T-helper 22 cell (primary cell): ENCODE measurements at places on chromosomes 4 and X.

GRCh38 chr4:16866974-16867373, 31.5 kb downstream of the LDB2 start:
- DNase-seq, result no peak

DNA sequence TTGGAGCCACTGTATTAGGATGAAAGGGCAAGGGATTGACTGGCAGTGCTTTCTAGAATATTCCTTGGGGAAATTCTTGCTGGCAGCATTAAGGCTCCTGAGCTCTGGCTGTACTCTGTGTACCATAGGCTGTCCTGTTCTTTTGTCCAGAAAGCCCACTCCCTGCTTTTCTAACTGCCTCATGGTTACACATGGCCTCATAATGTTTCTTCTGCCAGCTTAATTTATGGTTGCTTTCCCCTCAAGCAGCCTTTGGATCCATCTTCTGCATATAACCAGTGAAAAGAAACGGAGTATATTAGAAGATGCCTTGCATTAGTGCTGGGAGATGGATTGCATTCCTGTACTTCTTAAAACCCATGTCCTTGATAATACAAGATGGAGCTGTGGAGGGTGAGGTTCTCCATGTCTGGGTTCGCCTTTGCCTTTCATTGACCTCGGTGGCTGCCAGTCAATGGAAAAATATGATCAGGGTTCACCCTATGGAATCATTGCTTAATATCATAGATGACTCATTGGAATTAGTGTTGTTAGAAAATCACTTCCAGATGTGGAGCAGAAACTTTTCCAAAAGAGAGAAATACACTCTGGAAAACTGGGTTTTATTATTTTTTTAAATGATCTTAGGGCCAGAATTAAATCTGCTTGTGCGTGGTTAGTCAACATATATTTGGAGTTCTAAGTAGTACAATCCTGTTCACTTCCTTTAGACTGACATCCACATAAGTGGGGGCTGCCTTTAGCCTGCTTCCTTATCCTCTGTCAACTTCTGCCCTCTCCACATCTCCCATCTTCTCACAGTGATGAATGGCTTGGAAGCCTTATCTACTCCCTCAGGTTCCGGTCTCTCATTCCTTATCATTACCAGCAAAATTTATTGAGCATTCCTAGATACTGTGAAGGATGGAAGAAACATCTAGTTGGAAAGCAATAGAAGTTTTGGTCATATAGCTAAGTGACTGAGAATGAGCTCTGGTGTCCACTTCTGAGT, 24.9 kb downstream of the DOCK11 start:
- DNase-seq, result no peak

DNA sequence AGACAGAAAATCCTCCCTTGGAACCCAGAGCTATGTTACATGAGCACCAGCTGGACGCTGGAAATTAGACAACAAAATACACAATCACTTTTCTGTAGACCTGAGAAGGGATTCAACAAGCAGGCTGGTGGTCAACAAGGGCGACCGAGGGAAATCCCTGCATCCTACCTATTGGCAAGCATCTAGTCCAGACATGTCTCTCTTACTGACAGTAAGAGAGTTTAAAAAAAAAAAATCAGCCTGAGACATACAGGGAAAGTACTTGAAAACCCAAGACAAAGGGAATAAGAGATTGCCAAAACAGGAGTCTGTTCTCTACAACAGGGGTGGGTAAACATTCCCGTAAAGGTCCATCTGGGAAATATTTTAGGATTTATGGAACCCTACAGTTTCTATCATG, 108.0 kb downstream of the KDR start:
- DNase-seq, result no peak

DNA sequence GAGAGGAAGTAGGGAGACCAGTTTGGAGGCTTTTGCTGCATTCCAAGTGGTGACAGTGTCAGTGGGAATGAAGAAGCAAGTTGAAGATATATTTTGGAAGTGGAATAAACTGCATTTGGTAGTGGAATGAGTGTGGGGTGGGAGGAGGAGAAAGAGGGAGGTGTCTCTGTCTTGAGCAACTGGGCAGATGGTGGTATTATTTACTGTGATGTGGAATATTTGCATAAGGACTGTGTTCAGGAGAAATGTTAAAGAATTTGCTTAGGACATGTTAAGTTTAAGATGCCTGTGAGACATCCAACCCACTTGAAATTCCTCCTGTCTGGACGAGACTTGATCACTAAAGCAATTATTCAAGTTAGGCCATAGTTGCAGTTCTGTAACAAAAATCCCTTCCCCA, 448.9 kb upstream of the AMOT start:
- DNase-seq, result no peak

DNA sequence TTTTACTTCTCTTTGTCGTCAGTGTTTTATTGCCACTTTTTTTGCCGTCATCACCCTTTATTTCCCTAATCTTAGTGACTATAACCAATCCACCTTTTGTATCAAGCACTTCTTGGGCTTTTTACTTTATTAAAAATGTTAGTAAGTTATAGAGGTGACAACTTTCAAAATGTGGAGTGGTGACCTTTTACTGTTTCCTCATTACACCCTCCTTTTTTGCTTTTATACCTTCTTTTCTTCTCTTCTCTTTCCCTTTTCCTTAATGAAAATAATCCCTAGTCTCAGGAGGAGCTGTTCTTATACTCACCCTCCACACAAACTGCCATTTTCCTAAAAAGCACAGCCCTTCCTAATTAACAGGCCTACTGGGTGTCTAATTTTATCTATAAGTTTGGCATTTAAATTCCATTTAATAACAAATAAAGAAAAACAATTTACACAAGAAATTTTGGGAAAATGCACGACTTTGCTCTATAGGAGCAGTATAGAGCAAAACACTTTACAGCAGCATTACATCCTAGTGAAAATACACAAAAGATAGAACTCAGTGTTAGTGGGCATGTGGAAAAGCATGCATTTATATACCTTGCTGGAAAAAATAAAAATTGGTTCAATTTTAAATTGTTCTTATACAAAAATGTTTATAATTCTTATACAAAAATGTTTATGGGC, 27.3 kb downstream of the BBS12 start:
- DNase-seq, result no peak

DNA sequence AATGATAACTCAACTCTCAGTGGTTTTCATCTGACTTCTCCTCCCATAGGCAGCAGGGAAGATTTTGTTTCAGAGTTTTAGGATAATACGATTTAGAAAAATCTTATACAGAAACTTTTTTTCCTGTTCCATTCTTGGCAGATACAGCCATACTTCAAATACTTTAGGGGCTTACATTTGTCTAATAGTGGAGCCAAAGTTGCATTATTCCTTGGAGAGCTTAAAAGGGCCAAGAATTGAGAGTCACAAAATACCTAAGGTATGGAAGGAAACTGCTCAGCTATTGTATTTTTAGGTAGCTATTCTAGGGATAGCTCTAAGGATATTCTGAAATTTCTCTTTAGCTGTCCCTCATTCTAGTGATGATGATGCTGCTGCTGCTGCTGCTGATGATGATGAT, 132.9 kb upstream of the PTCHD1 start:
- no peak for DNase-seq

- DNase-seq, result no peak
Observed at GRCh38 chrX:25869761-25870160, 268.4 kb upstream of the MAGEB18 start.

DNA sequence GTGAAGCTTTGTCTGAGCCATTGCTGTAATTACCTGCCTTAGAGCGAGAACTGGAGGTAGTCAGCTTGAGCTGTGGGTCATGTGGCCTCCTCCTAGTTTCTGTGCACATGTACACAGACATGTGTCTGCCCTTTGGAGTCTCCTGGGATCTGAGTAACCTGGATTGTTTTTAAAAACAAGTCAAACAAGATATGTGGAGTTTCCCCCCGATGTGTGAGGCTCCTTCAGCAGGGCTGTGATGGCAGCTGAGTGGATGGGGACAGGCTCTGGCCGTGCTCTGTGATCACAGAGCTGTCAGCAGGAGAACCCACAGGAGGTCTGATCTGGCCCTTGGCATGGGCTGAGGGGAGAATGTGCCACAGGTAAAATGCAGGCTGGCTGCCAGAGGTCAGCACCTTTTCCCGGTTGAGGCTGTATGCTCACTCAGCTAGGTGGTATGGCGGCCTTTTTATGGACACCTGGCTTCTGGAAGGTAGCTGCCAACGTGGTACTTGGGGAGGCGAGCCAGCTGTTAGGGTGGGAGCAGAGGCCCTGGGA, 38.4 kb downstream of the NOP14 start:
- no peak for DNase-seq

DNA sequence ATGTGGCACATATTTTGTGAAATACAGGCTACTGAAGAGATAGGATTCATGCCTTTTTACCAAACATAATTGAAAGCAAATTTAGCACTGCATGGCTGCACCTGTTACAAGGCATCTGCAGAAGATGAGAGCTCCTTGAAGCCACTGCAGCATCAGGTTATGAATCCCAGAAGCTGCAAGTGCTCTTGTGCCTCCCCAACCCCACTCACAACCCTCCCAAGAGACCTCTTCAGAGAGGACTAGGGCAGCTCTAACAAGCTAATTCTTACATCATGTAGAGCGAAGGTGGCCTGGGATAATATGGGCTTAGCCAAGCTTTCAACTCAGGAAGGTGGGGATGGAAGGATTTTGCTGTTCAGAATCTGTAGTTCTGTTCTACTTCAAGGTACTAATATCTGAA, 27.2 kb downstream of the MFAP3L start:
- DNase-seq, result no peak

GRCh38 chr4:76867880-76868655, 29.9 kb downstream of the SOWAHB start:
- DNase-seq, result no peak

DNA sequence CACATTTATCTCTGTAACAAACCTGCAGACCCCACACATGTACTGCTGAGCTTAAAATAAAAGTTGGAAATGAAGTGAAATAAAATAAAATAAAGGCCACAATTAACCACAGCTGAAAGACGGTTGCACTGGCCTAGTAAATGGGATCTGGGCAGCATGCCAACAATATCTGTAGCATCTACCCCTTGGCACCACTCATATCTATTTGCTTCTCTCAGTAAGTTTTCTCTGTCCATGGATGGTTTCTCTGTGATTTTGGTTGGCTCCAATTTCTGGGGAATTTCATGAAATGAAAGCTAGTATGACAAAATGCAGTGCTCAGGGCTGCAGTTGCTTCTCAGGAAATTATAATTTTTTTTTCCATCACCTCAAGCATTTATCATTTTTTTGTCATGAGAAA, 172.0 kb upstream of the IL15 start:
- no peak for DNase-seq

- no peak for DNase-seq
Observed at GRCh38 chrX:139751053-139751452, 43.1 kb upstream of the MCF2 start.

GRCh38 chr4:3832536-3833220, 66.5 kb downstream of the ADRA2C start:
- no peak for DNase-seq

DNA sequence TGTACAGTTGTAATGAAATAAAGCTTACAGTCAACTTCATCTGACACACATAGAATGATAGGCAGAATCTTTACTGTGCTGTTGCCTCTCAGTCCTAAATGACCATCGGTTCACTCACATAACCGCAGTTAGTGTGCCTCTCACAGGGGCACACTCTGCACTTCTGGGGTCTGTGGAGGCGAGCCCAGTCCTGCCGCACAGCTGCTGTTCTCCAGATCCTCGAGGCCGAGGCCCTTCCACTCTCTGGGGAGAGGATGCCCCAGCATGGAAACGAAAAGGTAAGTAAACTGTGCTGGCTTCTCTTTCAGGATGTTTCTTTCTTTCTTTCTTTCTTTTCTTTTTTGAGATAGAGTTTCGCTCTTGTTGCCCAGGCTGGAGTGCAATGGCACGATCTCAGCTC, 88.0 kb downstream of the DCTD start:
- DNase-seq, result no peak
